AG09319 (cell line): ENCODE measurements at places on chromosomes 2 and 18.
A peak's percentile ranks its signal among the peaks of the same experiment; 100 is the strongest.

GRCh38 chr2:54240515-54241469, 15.2 kb downstream of the TSPYL6 start:
- DNase-seq: no peak

DNA sequence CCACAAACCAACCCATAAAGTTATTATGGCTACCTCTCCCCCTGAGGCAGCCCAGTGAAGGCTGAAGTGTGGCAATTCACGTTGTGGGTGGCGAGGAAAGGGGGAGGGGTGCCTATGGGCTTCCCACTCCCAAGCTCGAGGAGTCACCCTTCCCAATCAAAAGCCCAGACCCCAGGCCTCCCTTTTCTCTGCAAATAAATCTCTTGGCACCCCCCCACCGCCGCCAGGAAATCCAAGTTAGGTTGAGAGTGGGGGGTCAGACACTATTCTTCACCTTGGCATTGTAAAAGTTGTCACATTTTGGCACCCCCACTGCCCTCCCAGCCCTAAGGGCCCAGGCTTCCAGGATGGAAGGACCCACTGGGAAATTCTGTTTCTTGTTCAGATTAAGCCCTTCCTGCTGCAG, 6.9 kb downstream of the ANKRD53 start:
- no peak for DNase-seq

GRCh38 chr2:239706367-239706766, 305.5 kb upstream of the HDAC4 start:
- no peak for DNase-seq

DNA sequence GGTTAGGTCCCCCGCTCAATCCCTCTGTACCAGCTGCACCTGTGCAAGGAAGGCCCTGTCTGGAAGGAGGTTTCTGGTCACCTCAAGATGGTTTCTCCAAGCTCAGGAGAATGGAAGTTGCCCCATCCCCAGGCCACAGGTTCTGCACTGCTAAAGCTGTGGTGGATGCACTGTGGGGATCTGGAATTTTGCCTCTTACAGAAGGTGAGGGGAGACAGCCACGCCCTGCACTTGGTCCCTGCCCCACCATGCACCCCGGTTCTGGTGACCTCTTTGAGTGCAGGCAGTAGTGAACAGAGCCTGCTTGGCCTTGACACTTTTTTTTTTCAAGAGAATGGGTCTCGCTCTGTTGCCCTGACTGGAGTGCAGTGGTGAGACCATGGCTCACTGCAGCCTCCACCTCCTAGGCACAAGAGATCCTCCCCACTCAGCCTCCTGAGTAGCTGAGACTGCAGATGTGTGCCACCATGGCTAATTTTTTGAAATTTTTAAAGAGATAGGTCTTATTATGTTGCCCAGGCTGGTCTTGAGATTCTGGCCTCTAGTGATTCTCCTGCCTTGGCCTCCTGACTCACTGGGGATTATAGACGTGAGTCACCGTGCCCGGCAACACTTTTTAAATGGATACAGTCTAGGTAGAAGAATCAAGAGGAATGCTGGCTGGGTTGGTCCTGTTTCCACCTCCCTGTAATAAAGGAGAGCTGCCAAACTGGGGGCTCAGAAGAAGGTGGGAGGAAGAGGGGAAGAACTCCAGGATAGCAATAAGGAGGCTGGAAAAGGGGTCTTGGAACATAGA, 5.8 kb upstream of the NT5DC4 start:
- no peak for DNase-seq

DNA sequence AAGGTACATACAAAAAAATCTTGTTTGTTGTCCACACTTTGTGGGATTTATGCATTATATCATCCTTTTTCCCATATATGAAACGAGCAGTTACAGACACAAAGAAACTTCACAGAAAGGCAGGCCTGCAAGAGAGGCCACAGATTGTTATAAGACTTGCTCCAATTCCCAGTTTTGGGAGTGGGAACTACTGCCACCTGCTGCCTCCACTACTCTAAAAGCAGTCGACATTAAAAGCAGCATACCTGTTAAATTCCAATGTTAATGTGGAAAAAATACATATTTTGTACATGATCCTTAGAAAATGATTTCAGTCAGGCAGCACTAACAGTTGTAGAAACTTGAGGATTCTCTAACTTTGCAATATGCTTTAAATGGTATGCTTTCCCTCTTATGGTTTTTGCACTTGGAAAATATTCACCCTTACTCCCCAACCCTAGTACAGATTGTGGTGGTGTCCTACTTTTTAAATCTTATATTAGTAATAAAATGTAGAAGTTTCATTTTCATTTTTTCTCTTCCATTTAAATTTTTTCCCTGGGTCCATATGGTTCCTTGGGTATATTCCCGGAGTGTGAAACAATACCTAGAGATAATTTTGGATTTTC, 37.9 kb downstream of the SLC38A11 start:
- no peak for DNase-seq

DNA sequence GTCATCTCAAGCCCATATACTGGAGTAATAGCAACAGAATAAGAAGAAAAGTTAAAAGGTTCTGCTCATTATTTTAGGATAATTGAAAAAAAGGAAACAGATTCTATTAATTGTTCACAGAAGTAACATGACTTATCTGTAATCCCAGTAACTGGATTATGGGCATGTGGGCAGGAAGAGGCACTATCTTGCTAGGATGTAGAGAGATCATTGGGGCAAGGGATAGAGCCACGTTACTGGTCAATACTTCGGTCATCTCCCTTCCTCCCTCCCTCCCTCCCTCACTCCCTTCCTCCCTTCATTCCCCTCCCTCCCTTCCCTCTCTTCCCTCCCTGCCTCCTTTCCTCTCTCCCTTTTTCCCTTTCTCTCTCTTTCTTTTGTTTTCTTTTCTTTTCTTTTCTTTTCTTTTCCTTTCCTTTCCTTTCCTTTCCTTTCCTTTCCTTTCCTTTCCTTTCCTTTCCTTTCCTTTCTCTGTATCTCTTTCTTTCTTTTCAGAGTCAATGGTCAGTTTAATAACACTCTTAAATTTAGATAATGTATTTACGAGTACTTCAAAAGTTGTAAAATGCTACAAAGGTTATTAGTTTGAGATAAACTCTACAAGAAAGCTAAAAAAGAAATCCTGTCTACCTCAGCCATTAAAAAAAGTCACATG, 82.8 kb downstream of the FHOD3 start:
- DNase-seq: no peak

- no peak for DNase-seq
Measured at GRCh38 chr2:170968205-170969003, 39.4 kb downstream of the GORASP2 start.

DNA sequence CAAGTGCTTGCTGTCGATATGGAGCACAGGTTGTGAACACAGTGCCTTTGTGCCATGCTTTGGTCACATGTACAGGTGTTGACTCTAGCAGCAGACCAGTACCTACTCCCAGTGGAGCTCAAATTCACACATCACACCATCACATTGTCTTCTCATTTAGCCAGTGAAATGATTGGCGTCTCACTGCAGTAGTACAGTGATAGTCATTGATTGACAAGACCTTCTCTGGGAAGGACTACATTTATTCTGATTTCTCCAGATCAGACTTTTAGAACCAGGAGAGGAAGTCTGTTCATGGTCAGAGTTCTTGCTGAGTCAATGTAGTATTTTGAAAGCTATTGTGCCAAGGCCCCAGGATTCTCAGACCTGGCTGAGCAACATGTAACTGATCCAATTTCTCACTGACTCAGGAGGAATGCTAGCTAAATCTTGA, 75.2 kb downstream of the FMNL2 start:
- no peak for DNase-seq

GRCh38 chr2:82641598-82642180, 1817.4 kb downstream of the SUCLG1 start:
- DNase-seq: no peak

DNA sequence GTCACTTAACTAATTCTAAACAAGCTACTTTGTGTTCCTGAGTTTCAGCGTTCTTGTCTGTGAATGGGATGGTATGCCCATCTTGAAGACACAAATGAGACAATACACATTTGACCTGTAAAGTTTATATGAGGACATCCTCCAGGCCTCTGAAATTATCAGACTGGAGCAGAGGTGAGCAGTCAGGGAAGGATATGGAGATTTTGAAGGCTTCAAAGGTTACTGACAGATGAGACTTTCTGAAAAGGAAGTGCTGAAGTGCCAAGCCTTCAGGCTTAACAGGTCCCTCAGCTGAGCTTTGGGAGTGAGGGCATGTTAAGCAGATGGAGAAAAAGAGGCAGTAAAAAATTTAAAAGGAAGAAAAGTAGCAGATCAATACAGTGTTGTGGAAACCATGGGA, 110.9 kb upstream of the FOSL2 start:
- DNase-seq: no peak

DNA sequence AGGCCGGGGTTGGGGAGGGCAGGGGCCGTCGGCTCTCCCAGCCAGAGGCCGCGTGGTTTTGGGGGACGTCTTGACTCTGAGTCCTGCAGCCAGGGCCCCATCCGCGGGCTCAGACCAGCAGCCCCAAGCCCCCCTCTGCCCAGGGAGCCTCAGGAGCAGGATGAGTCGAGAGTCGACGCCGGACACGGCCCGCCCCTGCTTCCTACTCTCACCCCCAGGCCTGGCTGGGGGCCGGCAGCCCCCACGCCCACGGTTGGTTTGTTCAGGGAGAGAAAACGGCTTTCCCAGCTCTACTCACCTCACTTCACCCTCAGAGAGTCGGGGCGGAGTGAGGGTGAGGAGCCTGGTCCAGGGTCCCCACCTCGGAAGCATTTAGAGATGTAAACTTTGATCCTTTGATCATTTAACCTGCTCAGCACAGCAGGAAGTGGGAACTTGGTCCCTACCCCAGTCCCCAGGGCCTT, 6.9 kb downstream of the SNORC start:
- DNase-seq: no peak

GRCh38 chr2:11288431-11288830, 56.0 kb downstream of the ROCK2 start:
- no peak for DNase-seq

DNA sequence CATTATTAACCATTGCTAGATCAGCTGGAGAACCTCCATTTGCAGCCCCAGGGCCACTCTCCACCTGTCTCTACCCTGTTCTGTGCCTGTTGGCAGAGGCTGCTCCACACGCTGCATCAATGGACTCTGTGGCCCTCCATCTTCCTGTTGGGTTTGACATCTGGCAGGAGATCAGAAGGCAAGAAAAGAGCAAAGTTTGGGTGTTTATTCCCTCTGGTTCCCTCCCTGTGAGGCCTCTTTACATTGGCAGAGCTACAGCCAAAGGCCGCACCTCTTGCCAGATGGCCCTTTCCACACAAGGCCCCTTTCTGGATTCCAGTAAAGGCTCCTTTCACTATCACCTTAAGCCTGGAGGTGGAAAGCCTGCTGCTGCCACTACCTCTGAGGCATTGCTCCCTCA, 110.9 kb upstream of the RND3 start:
- DNase-seq: no peak

GRCh38 chr2:128405981-128406613, 87.4 kb upstream of the HS6ST1 start:
- no peak for DNase-seq

- no peak for DNase-seq
Measured at GRCh38 chr2:176753752-176754474, 458.7 kb upstream of the HNRNPA3 start.

GRCh38 chr18:66872277-66872676, 268.4 kb upstream of the CDH19 start:
- DNase-seq: no peak

GRCh38 chr2:24774373-24774772, 18.8 kb downstream of the PTRHD1 start:
- no peak for DNase-seq

GRCh38 chr2:205411558-205411957, 270.7 kb upstream of the NRP2 start:
- no peak for DNase-seq

GRCh38 chr18:10798727-10799550, 273.1 kb downstream of the NAPG start:
- no peak for DNase-seq

DNA sequence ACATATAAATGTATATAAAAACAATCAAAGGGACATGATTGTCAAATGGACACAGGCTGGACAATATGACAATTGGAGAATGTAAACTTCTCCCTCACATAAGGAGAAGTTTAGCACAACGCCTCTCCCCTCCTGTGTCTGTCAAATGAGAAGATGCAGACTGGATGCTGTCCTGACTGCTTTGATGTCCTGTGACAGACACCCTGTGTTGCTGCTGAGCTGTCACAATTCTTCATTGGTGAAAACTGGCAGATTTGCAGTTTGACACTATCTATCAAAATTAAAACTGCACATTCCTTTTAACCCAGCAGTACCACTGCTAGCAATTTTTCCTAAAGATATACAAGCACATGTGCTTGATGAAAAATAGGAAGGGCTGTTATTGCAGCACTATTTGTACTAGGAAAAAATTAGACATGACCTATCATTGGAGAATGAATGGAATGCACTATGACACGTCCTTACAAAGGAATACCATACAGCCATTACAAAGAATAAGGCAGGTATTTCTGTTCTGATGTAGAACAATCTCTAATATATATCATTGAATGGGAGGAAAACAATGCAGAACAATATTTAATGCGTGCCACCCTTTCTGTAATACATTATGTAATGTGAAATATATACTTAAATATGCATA, 12.4 kb downstream of the DPYSL5 start:
- no peak for DNase-seq

- no peak for DNase-seq
Measured at GRCh38 chr2:17076533-17076932, 410.9 kb upstream of the CYRIA start.

- no peak for DNase-seq
Measured at GRCh38 chr2:48601349-48601748, 16.3 kb upstream of the GTF2A1L start.

GRCh38 chr2:866009-866680, 84.5 kb upstream of the SNTG2 start:
- DNase-seq: no peak

DNA sequence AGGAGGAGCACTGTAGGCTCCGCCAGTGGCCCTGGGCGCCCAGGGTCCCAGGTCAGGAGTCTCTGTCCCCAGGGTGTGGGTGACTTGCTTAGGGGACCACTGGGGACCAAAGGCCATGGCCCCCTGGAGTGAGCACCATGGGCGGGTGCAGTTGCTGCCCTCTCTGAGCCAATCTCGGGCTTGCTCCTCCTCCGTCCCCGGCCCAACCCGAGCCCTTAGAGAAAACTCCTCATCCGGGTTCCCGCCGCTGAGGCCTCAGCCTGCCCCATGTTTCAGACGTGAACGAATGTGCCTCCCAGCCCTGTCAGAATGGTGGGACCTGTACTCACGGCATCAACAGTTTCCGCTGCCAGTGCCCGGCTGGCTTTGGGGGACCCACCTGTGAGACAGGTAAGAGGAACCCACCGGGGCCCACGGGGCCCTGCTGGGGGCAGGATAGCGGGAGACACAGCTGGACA, 38.6 kb downstream of the SNED1 start:
- no peak for DNase-seq

DNA sequence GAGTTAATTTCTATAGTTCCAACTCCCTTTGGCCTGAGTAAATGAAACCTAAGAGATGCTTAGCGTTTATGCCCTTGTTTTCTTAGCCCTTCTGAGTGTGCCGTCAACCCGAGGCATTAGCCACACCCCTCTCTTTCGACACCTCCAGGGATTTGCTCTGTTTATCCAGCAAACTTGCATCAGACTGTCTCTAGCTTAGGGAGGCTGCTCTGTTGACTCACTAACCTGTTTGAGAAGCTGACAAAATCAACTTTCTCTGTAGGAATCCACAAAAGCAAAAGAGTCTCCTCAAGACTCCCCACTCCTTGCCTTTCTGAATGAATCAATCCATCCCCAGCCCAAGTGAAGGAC, 317.6 kb downstream of the TNS1 start:
- DNase-seq: peak; percentile 92
